Stimulated activated CD8-positive, alpha-beta memory T cell treated with anti-CD3 and anti-CD28 coated beads, Interleukin-12 subunit alpha, Interleukin-12 subunit beta, amount 100 ng/mL, for 4 hours (primary cell): ENCODE measurements at places on chromosomes 1 and 21.

DNA sequence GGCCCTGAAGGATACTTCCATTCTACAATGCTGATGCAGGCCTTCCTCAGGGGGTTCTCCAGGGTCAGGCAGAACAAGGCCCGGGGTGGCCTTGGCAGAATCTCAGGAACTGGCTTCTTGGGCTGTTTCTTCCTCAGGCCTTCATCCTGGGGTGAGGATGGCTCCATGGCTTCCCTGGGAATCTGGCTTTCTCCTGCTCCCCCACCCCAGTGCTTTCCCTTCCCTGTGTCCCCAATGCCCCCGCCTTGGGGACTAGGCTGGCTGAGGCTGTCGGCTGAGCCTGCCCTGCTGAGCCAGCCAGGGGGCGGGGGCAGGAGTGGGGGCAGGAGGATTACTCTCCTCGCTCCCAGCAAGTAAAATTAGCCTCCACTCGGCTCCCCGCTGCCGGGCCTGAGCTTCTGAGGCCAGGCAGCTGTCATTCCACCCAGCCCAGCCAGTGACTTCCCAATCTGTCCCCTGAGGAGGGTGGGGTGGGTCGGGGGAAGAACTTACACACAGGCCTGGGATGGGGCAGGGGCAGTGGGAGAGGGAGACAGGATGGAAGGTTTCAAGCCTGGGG lies at the start of gene CACNA1S:
CACNA1S (minus strand) TSS at position 254 of the 559 bp plus-strand sequence; CDS start at position 167, 87 bp downstream.
- no peak for DNase-seq

GRCh38 chr21:29671728-29672127 lies 268.1 kb downstream of the GRIK1 start:
- DNase-seq: no peak

DNA sequence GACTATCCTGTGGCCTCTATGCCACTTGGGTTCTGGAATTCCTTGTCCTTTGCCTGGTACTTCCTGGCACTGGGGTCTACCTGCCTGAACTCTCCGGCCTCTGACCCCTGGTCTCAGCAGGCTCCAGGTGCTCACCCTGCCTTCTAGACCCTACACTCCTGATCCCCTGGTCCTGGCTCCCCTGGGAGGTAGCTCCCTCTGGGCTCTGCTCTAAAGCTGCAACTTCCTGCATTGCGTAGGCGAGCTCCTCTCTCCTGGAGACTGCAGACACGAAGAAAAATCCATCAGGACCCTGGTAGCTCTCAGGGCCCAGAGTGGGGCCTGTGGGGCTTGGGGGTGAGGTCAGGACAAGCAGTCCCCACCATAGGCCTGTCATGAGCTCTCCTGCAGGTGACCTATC lies 7.8 kb upstream of the PLEKHG5 start:
- DNase-seq: no peak

DNA sequence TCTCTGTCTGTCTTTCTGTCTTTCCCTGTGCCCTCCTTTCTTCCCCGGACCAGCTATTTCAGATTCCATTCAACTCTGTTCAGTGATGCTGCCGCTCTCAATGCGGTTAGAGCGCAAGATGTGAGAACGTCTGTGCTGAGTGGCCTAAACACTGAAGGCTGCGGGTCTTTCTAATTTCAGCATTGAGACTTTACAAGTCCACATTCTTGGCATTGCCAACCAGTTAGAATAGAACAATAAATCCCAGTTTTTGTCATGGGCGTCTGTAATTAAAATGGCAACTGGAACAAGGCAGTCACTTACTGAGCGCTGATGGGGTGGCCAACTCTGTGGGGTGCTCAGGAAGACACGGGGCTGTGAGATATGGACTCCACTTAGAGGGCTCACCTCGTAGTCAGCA lies 112.8 kb downstream of the DHRS3 start:
- no peak for DNase-seq

GRCh38 chr1:15849775-15850324 lies 2.3 kb downstream of the SPEN start:
- no peak for DNase-seq

- DNase-seq: no peak
Measured at GRCh38 chr1:167088746-167089417, 1.3 kb downstream of the GPA33 start.

- DNase-seq: no peak
Measured at GRCh38 chr1:72186733-72187307, 95.5 kb downstream of the NEGR1 start.

- no peak for DNase-seq
Measured at GRCh38 chr1:240508201-240508600, 103.8 kb downstream of the GREM2 start.

DNA sequence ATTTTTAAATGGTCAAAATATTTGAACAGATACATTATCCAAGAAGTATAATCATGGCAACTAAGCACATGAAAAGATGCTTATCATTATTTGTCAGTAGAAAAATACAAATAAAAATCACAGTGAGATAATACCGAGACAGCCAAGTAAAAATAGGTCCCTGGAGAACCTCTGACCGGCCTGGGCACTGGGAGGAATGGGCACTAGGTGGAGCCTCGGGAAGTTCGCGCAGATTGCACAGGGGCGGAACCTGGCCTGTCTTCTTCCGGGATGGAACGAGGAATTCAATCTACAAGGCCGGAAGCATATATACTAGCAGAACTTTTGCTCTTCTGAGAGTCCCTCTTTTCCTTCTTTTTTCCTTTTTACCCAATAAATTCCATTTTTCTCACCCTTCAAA lies 148.5 kb upstream of the CHRM3 start:
- DNase-seq: no peak

- no peak for DNase-seq
Measured at GRCh38 chr1:31410871-31411270, 2.1 kb upstream of the SERINC2 start.

DNA sequence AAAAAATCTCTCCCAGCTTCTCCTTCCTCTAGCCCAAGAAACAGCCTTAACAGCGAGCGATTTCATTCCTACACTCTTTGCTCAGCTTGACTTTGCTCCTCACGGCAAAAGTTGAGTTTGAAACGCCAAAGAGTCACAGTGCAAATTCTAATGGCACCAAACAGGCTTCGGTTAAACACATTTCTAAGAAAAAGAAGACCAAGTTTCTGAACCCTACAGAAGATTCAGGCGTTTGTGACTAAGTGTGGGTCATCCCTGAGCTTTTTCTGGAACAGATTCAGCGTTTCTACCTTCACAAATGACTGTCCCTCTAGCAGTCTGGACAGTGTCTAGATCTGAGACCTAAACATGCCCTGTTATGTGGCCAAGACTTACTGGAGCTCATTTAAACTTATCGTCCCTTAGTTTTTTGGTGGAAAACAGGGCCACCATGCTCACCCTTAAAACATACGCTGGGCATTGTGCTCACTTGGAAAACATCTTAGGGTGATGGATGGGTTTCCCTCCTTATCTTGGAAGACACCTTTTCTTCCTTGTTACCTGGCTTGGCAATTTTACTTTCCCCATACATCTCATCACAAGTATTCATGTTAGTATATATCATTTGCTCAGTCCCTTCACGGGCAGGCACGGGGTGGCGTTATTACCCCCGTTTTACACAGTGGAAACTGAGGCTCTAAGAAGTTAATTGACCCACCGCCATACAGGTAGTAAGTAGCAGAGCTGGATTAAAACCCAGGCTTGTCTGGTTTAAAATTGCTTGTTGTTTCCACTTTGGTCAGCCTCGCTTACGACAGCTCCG lies 1.0 kb downstream of the C1orf198 start:
- no peak for DNase-seq

DNA sequence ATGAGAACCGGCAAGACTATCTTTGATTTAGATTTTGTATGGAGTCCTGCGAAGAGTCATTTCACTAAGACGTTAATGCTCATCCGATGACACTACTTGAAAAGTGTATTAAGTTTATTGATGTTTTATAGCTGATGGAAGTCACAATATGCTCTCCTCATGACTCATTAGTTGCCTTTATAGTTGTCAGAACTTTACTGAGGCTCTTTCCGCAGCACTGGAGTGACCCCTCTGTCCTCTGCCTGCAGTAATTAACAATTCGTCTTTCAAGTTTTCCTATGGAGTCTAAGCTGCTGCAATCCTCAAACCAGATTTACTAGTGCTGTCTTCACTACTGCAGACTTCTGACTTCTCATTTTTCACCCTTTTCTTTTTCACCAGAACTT lies 853 bp downstream of the USP16 start:
- no peak for DNase-seq

GRCh38 chr1:225818229-225818628 lies 8.3 kb downstream of the EPHX1 start:
- no peak for DNase-seq

DNA sequence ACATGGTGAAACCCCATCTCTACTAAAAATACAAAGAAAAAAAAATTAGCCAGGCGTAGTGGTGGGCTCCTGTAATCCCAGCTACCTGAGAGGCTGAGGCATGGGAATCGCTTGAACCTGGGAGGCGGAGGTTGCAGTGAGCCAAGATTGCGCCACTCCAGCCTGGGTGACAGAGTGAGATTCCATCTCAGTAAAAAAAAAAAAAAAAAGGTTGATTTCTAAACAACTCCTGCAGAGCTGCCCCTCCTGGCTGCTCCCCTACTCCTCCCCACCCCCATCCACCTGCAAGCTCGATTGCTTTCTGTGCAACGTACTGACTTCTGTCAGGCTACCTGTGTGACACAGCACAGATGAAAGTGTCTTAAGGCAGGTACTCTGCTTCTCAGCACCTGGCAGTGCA lies 13.3 kb downstream of the ETV3L start:
- no peak for DNase-seq

GRCh38 chr21:34862951-34863350 lies 186.2 kb downstream of the RUNX1 start:
- DNase-seq: no peak

GRCh38 chr1:225413708-225414375 lies 14.0 kb downstream of the LBR start:
- no peak for DNase-seq

DNA sequence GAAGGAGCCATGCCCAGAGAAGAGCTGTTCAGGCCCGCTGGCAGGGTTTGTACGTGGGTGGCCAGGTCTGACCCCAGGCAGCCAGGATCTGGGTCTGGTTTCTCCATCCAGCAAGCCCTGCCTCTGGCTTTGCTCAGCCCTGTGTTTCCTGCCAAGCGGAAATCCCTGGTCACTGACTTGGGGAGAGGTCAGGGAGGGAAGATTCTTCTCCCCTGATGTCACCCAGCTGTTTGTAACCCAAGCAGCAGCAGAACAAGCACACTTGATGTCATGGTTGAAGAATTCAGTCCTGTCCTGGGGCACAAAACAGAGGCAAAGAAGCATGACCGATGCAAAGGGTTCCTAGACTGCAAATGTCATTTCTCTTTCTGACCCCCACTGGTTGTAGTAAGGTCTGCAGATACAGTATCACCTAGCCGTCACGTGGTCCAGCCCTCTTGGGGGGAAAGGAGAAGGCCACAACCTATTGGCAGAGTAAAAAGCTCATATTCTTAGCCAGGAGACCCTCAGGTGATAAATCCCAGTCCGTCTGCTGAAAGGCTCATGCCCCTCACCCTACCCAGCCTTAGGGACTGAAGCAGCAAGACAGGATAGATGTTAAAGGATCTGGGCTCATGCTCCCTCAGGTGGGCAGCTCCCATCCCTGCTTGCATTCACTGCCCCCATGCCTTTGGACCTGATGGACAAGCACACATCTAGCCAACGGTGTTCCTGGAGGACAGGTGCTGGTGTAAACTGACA lies 120.9 kb downstream of the SYT2 start:
- no peak for DNase-seq

DNA sequence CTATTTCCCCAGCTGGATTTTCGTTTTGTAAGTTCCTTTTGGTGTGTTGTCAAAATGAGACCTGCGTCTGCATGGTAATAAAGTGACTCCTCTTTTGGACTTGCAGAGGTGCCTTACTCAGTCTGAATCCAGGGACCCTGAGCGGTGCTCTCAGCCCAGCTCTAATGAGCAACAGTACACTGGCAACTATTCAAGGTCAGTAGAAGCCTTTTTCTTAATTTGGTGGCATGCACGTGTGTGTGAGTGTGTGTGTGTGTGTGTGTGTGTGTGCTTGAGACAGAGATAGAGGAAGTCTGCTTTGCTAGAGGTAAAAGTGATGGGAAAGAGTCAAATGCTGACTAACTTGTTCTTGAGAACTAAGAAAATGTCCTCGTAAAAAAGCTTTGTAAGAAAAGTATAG lies 105.4 kb downstream of the CD247 start:
- no peak for DNase-seq

- DNase-seq: no peak
Measured at GRCh38 chr1:64514197-64514765, 44.4 kb downstream of the CACHD1 start.

DNA sequence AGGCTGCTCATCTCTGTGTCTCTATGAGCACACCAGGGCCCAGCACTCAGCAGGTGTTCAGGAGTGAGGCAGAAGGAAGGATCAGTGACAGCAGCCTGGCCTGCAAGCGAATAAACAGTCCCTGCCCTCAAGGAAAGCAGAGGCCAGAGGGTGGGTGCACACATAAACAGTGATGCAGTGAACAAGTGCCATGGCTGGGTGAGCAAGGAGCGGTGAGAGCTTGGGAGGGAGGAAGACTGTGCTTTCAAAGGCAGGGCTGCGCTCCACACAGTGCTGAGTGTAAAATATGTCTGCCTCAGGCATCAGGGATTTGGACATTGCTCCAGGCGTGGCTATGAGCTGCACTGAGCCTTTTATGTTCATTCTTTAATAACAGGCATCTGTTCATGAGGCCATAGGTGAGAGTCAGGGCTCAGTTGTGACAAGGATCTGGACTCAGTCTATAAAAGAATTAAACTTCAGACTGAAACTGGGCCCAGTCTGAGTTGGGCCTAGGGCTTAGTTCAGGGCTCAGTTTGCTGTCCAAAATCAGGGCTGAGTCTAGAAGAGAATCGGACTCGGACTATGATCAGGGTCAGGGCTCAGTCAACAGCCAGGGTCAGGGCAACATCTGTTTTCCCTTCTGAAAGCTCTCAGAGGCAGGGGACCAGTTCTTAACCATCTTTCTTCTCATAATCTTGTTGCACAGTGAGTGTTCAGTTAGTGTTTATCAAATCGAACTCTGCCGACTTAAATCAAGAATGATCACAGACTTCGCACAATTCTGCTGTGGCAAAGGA lies 213.7 kb downstream of the FOXD2 start:
- no peak for DNase-seq

- no peak for DNase-seq
Measured at GRCh38 chr1:18705811-18706210, 75.2 kb downstream of the PAX7 start.

DNA sequence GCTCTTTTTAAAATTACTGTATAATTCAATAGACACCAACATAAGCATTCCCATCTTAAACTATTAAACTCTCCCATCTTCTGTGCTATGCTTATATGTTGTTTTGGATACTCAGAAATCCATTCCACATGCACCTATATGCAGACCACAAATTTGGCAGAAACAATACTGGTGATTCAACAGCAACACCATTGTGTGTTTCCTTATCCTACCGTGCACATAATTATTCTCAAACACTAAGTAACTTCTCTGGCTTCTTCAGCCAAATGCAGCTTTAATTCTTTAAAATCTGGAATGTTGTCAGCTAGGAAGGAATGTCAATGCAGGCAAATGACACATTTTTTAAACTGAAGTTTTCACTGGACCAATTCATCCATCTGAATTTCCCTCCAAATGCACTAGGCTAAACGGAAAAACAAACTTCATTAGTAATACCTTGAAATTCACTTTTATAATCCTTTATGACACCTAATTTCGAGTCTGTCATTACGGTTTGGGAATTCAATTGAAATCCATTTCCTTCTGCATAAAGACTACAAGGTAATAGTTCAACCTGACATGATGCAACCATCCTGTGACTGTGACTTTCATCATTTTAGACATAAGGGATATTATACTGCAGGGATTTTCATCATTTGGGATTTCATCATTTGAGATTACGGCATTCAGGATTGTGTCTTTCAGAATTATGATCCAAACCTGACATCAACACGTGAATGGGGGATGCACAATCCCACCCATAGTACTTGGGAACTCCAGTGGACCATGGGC lies 308.5 kb downstream of the LTN1 start:
- DNase-seq: no peak
